ENCODE measurements at places on chromosomes 12 and 14. TPM values are rescaled to one million over a fixed set of nuclear protein-coding genes. Genes with fewer than 3 reads are reported as not detected.

TAS2R50 gene
- total RNA-seq = 12.6 TPM

IFI27L1 gene
- 5.0 TPM for total RNA-seq

GALNT4 gene
- 3.3 TPM for total RNA-seq

LGALS3 gene
- total RNA-seq = 15.4 TPM

CEP290 gene
- 73.9 TPM for total RNA-seq

All from occipital lobe (tissue), 3 donors.